ENCODE measurements at places on chromosomes 2 and 18.

DNA sequence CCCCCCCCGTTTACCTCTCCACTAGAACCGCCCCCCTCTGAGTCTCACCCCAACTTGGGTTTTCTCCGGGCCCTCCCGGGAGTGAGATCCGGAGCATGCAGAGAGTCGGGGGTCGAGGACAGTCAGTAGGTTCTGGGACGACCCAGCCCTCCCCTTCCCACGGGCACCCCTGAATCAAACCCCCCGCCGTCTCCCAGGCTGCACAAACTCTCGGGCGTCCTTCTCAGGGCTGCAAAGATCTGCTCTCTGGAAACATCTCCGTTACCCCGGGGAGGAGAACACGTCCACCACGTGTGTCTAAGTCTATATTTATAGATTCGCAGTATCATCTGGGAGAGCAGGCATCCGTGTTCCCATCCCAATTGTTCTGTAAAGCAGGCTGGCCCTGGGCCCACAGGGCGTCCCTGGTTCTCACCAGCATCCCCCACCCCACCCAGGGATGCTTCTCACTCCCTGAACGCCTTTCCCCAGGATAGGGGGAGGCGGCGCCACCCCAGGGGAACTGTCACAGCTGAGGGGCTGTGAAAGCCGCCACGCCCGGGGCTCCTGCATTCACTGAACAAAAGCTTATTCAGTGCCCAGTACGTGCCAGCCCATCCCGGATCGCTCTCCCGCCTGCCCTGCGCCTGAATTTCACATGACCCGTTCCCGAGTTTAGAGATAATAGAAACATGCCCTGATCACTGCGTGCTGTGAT lies 765 bp upstream of the DIPK1C start:
- no peak for DNase-seq

DNA sequence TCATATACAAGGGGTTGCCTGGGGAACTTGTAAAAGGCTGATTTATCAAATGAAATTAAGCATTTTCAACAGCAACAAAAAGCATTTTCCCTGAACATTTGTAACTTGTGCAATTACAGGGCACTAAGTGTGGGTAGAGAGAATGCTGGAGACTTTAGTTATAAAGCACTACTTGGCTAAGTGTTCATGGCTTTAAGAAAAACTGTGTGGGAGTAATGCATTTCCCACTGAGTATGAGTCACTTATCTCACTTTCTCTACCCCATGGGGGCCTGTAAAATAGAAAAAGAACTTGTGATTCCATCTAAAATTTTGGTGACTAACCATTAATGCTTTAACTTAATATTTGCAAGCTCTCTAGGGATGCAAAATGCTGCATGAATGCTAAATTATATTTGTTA lies 193.4 kb downstream of the CCDC102B start:
- peak; percentile 54 for DNase-seq

GRCh38 chr2:37676274-37676673 lies 4.8 kb upstream of the CDC42EP3 start:
- DNase-seq: no peak

DNA sequence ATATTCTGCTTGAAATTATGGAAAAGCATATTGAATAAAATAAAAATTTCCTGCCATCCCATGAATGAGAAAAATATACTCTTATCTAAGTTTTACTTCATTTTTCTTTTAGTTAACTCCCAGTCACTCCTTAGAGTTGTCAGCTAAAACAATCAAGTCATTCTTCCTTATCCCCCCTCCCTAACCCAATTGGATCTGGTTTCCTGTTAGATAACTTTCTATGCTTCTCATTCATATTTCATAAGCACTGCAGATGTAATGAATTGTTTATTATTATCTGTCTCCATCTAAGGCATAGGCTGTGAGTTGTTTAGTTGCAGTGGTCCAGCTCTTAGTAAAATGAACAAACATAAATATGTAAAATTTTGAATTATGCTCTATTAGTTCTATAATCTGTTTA lies 244.0 kb upstream of the GCFC2 start:
- DNase-seq: peak; percentile 37

DNA sequence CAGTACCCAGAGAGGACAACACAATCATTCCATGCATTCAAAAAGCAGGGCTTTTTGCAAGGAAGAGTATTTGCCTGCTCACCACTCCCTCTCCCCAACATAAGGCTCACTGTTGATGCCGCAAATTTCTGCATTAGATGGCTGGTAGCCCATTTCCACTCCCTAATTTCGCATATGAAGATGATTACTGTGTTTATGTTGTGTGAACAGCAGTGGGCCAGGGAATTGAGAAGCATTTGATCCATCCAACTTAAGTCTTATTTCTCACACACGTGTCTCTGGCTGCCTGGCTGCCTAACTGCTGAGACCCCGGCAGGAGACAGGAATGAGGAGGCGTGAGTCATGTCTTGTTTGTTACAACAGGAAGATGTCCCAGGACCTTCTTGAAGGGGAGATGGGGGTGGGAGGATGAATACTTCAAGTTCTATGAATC lies 294.1 kb downstream of the ALK start:
- no peak for DNase-seq
